ENCODE measurements at places on chromosomes 4 and X.

- no peak for DNase-seq
These were observed 82.6 kb upstream of the MAOA start for GRCh38 chrX:43573441-43574015.

DNA sequence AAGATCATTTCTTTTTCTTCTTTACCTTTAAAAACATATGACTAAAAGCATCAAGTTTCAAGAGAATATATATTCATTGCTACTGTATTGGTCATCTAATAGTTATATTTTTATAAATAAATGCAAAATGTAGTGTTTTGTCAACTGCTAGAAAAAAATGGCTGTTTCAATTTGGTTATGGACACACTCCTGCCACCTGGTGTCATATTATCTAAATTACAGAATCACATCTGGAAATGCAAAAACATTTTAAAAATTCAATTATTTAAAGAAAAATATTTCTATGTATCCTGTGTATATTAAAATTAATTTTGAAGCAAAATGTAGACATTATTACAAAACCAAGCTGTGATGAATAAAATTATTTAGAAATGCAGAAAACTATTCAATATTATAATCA lies 329.4 kb upstream of the PCDH18 start:
- DNase-seq = no peak

DNA sequence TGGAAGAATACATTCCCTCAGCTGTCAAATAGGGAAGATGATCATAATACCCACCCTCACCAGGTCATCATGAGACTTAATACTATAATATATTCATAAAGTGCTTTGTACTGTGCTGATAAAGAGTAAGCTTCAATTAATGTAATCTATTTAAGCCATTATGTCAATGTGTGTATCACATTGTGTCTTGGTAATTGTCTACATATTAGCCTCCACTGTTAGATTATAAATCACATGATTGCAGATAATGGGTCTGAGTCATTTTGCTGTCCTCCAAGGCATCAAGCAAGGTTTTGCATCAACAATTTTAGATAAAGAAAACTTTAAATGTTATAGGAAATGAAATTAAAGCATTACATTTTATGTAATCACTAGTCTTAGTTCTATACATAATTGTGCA lies 45.2 kb upstream of the CEP135 start:
- DNase-seq = no peak

- DNase-seq = no peak
These were observed 6.6 kb downstream of the PLP1 start for GRCh38 chrX:103783196-103783595.

DNA sequence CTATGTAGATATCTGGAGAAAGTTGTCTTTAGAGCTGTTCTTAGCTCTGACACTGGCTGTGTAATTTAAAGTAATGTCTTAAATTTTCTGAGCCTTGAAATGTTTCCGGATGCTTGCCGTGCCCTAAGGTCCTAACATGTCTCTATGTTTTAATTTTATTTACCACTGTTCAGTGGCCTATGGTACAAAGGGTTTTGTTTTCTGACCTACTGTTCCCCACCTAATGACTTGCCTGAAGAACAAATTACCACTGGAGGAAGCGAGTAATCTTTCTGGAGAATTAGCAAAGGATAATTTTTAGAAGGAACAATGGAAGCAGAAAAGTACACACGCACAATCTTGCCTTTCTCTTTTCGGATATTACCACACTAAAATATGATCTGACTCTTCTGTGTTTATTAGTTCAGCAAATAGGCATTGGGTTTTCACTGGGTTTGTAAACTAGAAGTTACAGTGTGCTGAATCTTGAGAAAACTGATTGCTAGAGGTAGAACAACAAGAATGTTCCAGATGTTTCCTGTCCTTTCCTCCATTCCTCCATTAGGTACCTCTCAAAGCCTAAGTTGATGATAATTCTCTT lies 435.9 kb downstream of the PACRGL start:
- no peak for DNase-seq

DNA sequence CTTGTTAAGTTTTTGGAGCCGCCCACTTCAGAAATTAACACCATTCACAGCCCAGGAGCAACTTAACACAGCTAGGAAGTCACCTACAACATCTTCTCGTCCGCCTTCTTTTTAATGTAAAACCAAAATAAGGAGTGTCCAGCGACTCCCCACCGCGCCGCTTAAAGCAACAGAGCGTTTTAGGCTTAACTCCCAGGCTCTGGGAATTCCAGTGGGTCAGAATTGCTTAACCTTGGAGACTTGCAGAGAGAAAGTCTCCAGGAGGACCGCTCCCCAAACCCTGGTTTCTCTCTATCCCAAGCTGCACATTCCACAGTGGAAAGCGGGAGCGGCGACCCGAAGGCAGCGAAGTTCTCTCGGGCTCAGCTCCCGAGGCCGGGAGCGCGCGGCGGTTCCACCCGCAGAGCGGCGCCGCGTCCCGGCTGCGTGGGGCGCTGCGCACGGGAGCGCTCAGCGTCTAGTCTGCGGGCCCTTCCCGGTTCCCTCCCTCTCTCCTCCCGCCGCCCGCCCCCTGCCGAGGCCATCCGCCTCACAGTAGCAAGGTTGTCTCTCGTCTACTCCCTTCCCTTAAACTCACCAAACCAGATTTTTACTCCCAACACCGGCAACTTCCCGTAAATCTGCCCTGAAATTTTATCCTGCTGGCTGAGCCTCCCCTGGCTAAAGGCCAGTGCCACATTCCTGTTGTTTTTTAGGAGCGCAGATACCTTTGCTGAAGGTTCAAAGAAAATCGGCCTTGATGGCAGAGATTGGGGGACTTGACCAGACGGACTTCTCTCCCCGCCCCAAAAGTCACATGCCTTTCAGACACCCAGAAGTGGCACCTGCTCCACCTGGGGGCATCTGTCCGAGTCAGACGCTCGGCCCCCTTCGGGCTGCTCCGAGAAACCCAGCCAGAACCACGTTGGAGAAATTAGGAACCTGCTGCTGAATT lies at the start of gene RBM47:
Gene RBM47, minus strand, starts transcription at position 464 of the 934 bp plus-strand sequence. CDS start 190,971 bp downstream, outside the sequence.
- no peak for DNase-seq

DNA sequence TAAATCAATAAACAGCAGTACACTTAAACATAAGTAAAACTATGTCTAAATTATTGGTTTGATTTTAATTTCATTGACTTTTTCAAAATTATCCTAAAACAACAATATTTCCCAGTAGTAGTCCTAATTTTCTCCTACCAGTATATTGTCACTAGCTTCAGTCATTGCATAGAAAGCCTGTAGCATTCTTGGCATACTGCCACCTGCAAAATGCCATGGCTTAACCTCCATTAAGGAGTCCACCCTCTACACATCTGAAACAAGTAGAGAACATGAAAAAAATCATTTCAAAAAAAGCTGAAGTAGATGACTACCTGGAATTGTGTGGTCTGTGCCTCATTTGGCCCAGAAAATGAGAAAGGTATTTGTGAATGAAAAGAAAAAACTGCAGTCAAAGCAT lies 348.5 kb downstream of the INPP4B start:
- DNase-seq = no peak

DNA sequence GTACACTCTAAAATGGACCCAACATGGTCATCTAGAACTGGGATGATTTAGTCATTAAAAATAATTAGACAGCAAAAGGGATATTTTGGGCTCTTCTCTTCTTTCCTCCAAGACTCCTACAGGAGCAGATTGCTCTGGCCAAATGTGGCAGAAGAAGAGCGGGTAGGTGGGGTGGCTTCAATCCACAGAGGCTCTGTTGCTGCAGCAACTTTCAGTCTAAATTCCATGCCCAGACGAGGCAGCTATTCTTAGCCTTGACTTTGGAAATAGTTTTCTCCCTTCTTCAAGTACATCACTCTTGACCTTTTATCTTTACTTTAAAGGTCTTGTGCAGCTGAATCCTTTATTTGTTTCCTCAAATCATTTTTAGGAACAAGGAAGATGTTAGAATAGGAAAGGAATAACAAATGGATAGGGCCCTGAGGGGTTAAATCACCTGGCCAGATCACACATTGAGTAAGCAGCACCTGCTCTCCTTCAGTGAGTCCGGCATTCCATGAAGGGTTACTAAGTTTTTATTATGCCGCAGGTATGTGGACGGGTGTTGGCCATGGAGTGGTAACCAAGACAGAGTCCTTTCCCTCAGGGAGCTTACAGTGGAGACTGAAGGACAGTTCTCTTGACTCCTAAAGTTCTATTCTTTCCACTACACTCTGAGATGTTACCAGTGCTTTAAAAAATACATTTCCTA lies 19.3 kb upstream of the SORBS2 start:
- no peak for DNase-seq

DNA sequence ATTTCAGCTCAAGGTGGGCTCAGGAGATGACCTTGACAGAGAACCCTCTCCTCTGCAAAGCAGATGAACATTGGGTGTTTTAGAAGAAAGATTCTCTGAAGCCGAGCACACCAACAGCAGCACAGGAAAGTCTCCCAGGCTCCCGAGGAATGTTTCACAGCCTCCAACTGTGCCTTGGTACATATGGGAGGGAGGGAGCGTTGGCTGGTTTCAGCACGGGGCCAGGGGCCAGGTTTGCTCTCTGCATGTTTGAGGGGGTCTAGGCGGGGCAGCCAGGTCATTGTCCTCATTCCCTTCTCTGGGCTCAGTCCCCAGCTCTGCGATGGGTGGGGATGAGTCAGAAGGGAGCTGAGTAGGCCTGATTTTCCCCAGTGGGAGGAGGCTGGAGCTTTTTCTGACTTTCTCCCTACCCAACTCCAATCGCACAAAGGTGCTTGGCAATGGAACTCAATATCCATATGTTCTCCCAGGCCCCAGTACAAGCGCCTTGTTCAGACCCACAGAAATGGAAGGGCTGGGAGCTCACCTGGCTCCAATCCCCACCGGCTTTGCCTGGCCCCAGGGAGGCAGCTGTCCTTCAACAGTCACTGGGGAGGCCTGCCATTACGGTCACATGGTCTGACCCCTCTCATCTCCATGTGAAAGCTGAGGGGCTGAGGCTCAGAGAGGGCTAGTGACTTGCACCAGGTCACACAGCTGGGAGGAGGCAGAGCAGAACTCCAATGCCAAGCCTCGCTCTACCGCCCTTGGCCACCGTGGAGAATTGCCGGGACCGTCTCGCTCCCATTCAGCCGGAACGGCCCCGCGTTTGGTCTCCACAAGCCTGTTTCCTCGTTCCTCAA lies 108.4 kb upstream of the AFAP1 start:
- no peak for DNase-seq

DNA sequence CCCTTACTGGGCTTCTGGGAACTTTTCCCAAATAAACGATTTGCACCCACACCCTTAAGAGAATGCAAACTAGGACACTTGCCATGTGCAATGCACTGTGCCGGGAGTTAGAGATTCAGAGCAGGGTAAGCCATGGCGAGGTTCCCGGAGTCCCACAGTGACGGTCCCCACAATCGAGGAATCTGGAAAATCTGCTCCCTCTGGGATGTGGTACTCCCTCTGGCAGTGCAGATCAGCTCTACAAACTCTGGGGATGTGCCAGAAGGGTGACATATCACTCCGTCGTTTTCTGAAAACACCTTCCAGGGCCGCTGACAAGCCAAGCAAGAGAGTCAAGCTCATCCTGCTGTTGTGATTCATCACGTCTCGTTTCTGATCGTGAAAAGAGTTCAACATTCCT lies 537.5 kb downstream of the BCOR start:
- DNase-seq = no peak

DNA sequence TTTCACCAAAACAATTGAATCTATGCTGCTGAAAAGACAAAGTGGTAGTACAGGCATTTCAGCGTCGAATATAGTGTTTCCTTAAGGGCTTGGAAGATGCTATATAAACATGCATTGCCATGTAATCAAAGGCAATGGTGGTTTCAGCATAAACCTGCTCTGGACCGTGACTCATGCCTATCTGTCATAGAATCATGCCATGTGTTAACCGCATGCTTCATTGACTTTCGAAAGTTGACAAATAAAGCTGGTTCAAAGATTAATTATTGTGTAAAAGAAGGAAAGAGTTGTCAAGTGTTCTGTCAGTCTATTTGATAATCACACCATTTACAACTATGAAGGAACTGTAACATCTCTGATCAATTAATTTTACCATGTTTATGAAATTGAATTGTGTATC lies 83.2 kb downstream of the FUNDC1 start:
- DNase-seq = no peak

DNA sequence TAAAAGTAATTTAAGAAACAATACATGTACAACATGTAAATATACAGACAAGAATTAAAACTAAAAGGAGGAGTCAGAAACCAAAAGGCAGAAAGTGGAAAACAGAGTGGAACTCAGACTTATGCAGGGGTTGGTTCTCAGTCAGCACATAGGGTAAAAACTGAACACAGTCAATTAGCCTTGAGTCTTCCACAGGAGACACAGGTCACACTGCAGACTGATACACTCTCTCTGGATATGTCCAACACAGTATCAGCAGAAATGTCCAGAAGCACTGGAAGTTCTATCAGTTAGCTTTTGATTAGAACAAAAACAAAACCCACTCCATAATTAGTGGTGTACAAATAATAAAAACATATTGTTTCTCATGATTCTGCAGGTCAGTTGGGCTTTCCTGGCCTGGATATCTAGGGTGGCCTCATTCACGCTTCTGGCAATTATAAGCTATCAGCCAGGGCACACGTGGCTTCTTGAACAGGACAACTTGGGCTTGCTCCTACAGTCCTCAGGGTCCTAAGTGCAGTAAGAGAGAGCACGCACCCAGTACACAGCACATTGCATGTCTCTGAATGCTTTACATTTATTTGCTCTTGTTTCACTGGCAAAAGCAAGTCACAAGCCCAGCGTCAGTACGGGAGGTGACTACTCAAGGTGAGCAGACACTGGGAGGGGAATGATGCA lies 21.6 kb downstream of the TEC start:
- DNase-seq = no peak

GRCh38 chr4:110988722-110989121 lies 365.8 kb upstream of the PITX2 start:
- no peak for DNase-seq

GRCh38 chr4:86569103-86569870 lies 24.8 kb upstream of the PTPN13 start:
- DNase-seq = no peak

All from stimulated activated CD8-positive, alpha-beta memory T cell treated with anti-CD3 and anti-CD28 coated beads, Interleukin-2, amount 100 ng/mL, for 1 hour (primary cell).